ENCODE measurements at places on chromosomes 3 and 15. TPM values are rescaled to one million over a fixed set of nuclear protein-coding genes. Genes with fewer than 3 reads are reported as not detected.

The CCDC54 gene
- not detected for total RNA-seq

The RHOV gene
- total RNA-seq, result 6.2 TPM

The HRG gene
- not detected for total RNA-seq

The OSTN gene
- total RNA-seq, result not detected

The XCR1 gene
- not detected for total RNA-seq

Data from nasal cavity respiratory epithelium epithelial cell of viscerocranial mucosa (primary cell).